Central memory CD4-positive, alpha-beta T cell (primary cell): ENCODE measurements at places on chromosomes 2 and 18.
A peak's percentile ranks its signal among the peaks of the same experiment; 100 is the strongest.

DNA sequence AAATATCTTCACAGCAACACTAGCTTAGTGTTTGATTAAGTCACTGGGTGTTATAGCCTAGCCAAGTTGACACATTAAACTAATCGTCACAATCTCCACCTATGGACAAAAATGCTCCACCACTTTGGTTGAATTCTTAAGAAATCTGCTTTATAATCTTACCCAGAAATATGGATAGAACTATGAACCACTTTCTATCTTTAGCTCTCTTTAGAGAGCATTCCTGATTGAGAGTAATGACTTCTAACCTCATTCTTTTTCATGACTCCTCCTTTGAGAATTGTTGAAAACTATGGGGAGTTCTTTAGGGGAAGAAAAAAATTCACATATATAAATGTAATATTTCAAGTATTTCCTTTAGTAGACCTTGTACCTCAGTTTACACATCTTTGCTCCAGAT, 1282.2 kb upstream of the ZEB2 start:
- DNase-seq: no peak

DNA sequence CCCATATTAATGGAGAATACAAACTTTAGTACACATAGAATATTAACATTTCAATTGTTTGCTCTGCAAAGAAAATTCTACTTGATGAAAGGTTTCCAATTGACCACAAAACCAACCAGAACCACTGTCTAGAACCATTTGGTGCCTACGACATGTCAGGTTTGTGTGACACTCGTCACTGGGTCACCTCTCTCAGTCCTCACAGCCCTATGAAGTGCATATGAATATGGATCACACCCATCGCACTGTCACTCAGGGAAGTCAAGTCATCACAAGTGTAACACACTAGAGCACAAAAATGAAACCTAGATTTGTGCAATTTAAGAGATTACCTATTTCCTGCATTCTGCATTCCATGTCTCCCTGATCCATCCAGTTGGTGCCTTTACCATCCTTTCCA, 43.7 kb downstream of the PTPN2 start:
- DNase-seq: peak; percentile 9

- DNase-seq: no peak
Observed at GRCh38 chr2:108637304-108637669, 82.0 kb upstream of the RANBP2 start.

DNA sequence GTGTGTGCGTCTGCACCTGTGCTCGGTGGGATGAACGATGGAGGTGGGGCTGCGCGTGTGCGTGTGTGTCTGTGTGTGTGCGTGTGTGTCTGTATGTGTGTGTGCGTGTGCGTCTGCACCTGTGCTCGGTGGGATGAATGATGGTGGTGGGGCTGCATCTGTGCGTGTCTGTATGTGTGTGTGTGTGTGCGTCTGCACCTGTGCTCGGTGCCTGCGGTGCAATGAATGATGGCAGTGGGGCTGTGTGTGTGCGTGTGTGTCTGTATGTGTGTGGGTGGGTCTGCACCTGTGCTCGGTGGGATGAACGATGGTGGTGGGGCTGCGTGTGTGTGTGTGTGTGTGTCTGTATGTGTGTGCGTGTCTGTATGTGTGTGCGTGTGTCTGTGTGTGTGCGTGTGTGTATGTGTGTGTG, 48.5 kb upstream of the CTDP1 start:
- DNase-seq: no peak

- no peak for DNase-seq
Observed at GRCh38 chr2:144519934-144520731, at the start of gene ZEB2. ZEB2 (minus strand) TSS chr2:144520119; CDS start chr2:144517350, 2,769 bp downstream.

DNA sequence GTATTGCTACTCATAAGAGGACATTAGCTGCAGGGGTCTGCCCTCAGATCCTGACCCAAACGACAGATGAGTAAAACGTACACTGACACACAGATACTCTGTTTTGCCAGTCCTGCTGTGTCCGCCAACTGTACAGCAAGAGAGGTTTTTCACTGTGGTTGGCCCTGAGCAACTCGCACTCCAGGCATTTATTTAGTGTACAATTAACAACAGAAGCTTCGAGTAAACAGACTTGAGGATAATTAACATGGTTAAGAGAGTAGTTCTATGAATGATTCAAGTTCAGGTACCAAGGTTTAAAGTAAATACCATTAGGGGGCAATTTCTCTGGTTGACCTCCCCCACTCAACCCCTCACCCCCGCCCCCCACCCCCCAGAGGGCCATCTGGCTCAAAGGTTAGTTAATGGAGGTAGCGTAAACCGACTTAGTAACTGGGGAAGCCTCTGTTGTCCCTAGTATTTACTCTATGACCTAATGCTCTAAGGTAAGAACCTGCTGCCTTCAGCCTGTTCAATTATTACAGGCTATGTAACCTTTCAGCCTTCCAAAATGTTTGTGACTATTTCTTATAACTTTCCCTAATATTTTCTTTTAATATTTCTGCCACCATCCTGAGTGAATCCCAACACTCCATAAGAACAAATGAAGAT, 103.9 kb upstream of the XIRP2 start:
- no peak for DNase-seq

DNA sequence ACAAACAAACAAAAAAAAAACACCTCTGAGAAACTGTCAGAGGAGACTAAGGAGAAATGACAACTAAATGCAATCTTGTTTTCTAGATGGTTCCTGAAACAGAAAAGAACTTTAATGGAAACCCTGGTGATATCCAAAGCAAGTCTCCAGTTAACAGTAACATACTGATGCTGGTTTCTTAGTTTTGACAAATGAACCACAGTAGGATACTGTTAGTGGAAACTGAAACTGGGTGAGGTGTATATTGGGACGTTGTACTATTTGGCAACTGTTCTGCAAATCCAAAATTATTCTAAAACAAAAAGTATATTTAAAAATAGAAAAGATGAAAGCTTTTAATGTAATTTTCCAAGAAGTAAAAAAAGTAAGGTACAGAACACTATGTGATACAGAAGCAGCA, 11.4 kb downstream of the SESTD1 start:
- no peak for DNase-seq

- no peak for DNase-seq
Observed at GRCh38 chr2:192313773-192314172, 119.0 kb upstream of the TMEFF2 start.
